ENCODE measurements at places on chromosomes 1 and 21.

DNA sequence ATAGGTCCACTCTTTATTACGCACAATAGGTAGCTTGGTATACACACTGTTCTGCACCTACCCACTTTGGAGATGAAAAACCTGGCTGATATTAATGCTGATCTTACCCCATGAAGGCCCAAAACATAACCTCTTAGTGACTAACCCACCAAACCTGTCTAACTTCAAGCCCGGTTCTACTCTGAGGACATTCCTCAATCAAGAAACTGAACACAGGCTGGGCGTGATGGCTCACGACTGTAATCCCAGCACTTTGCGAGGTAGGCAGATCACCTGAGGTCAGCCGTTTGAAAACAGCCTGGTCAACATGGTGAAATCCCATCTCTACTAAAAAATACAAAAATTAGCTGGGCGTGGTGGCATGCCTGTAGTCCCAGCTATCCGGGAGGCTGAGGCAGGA is 50.5 kb downstream of the EYA3 start:
- no peak for DNase-seq

- no peak for DNase-seq
Observed at GRCh38 chr1:12615159-12615864, 2.7 kb downstream of the DHRS3 start.

GRCh38 chr1:39103328-39104157 is 77.4 kb downstream of the NDUFS5 start:
- DNase-seq: no peak

- DNase-seq: no peak
Observed at GRCh38 chr21:44935533-44935927, 4.3 kb upstream of the SLX9 start.

GRCh38 chr1:221700536-221700935 is 41.4 kb downstream of the DUSP10 start:
- no peak for DNase-seq

DNA sequence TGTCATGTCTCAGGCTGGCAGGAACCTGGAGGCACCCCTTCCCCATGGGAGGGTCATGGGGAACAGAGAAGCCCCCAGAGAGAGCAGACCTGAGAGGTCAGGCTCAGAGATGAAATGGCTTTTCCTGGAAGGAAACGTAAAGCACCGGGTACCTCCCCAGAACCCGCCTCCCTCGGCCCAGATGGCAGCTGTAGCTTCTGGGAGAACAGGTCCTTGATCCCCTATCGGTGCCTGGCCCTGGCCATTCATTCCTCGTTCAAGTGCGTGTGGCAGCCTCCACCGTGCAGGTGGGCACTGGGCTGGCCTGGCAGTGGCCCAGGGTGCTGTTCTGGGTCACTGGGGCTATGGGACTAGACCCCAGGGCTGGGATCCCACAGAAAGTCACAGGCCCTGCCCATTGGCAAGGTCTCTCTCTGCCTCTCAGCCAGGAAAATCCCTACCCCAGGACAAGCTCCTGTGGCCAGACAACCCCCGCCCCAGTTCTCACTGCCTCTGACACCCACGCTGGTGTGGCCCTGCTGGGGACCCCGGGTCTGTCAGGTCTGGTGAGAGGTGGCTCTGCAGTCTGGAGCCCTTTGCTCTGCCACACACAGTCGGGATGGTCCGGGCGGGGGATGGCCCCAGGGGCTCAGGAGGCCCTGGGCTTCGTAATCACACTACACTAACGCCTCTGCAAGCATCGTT is 183.2 kb upstream of the VAMP3 start:
- no peak for DNase-seq

DNA sequence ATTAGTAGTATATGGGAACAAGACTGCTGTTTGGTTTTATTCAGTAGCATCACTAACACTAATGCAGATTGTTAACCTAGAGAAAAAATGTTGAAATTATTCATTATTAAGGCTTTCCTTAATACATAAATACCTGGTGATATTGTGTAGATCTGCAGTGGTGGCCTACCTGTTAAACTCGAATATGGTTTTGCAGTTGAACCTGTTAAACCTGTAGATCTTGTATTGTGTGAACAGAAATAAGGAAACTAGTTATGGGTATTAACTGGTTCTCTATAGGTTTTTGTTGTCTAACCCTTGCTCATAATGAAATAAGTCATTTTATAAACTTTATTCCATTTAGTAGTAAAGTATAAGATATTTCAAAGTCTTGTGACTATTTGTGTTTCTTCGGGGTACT is 23.9 kb downstream of the PKN2 start:
- DNase-seq: no peak

GRCh38 chr1:181104042-181104789 is 15.7 kb downstream of the IER5 start:
- DNase-seq: no peak

DNA sequence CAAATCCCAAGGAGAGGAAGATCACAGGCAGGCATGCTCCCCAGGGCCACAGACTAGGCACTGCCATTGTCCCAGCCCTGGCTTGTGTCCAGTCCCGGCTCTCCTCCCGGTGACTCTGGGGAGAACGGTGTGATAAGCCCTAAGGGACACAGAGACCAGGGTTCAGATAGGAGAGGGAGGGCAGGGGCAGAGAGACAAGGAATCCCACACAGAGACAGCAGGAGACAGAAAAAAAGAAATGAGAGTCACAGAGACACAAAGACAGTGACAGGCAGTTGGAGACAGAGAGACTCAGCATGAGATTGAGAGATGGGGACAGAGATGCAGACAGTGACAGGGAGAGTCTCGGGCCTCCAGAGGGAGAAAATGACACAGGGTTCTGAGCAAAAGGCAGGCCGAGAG is 361 bp downstream of the INSRR start:
- DNase-seq: no peak

- no peak for DNase-seq
Observed at GRCh38 chr21:42692688-42693087, 39.3 kb downstream of the PDE9A start.

DNA sequence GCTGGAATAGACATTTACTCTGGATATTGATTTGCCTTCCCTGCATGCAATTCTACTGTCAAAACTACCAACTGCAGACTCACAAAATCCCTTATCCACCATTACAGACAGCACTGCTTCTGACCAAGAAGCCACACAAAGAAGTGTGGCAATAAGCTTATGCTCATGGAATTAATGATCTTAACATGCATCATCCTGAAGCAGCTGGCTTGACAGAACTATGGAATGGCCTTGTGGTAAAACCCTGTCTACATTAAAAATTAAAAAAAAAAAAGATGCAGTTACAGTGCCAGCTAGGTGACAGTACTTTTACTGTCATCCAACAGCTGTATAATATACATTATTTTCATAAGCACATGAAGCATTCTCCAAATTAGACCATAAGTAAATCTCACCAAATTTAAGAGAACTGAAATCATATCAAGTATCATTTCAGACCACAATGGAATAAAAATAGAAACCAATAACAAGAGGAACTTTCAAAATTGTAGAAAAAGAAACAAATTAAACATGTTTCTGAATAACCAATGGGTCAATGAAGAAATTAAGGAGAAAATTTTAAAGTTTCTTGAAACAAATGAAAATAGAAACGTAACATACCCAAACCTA is 70.7 kb downstream of the SCMH1 start:
- no peak for DNase-seq

- no peak for DNase-seq
Observed at GRCh38 chr1:20076710-20077461, 6.9 kb downstream of the PLA2G5 start.

GRCh38 chr1:115281143-115281542 is 56.9 kb downstream of the NGF start:
- no peak for DNase-seq

DNA sequence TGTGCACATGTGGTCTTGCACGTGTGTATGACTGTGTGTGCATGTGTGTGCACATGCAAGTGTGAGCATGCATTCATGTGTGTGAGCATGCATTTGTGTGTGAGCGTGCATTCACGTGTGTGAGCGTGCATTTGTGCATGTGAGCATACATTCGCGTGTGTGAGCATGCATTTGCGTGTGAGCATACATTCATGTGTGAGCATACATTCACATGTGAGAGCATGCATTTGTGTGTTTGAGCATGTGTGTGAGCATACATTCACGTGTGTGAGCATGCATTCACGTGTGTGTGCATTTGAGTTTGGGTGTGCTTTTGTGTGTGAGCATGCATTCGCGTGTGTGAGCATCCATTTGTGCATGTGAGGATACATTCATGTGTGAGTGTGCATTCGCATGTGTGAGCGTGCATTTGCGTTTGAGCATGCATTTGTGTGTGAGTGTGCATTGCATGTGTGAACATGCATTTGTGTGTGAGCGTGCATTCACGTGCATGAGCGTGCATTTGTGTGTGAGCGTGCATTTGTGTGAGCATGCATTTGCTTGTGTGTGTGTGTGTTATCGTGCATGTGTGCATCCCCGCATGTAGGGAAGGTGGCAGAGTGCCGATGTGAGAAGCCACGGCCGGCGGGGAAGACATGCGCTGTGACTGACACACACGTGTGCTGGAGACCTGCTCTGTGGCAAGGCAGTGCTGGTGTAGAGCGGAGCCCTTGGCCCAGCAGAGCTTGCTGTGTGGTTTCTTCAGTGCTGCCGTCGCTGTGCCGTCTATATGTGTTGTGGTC is 18.2 kb downstream of the ITGB2 start:
- DNase-seq: no peak

DNA sequence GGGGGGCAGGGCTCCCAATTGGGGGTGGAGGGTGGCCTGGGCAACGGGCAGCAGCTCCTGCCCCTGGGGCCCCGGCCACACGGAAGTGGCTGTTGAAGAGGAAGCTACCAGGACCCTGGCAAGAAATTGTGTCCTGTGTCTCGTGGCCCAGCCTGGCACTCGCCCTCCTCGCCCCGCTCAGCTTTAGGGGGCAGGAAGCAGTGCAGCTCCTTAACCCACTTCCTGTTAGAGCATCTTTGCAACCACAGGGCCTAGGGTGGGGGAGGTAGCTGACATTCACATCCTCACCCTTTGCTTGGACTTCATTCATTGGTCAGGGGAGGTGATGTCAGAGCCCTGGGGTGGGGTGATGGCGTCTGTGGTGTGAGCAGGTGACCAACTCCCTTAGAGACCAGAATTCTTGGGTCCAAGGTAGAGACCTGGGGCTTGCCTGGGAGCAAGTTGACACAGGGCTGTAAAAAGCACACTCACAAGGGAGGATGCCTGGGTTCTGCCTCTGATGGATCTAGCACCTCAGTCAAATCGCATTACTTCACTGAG is at the start of gene ARHGAP30:
TSS of gene ARHGAP30 (minus strand) at position 161 of the 540 bp plus-strand sequence. CDS start 267 bp downstream, outside the sequence.
- no peak for DNase-seq

GRCh38 chr1:24903955-24904730 is 25.9 kb downstream of the RUNX3 start:
- no peak for DNase-seq

DNA sequence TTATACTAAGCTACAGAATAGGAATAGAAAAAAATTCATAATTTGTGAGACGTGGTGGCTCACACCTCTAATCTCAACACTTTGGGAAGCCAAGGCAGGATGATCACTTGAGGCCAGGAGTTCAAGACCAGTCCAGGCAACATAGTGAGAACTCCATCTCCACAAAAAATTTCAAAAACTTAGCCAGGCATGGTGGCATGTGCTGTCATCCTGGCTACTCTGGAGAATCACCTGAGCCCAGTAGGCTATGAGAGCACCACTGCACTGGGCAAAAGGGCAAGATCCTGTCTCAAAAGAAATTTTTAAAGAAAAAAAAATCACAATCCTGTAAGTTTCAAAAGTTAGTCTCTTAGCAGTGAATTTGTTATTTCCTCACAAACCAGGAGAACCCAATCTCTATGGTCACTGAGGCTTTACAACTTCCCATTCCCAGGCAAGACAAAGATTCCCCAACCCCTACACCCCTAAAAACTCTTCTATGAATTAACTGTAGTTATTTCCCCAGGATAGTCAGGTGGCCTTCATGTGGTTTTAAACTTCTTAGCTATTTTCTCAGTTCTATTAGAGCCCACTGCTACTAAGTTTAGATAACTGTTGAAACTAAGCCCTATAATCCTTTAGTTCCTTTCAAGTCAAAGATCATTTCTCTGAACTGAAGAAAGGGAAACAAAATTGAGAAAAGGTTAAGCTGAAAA is 74.5 kb downstream of the FOXJ3 start:
- no peak for DNase-seq

- peak; percentile 48 for DNase-seq
Observed at GRCh38 chr1:163875200-163875926, 553.6 kb downstream of the NUF2 start.

GRCh38 chr1:43449708-43450069 is 4.0 kb downstream of the HYI start:
- no peak for DNase-seq

DNA sequence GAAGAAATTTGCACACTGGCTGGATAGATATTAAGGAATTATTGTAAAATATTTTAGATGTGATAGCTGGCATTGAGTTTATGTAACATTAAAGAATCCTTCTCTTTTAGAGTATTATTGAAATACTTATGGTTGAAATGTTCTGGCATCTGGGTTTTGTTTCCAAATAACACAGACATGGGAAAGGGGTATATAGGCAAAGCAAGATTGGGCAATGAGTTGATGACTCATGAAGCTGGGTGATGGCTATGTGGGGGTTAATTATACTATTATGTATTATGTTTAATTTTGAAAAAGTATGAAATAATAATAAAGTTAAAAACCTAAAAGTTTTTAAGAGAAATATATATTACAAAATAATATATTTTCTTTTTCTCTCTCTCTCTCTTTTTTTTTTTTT is 12.5 kb upstream of the PTPN14 start:
- DNase-seq: no peak

DNA sequence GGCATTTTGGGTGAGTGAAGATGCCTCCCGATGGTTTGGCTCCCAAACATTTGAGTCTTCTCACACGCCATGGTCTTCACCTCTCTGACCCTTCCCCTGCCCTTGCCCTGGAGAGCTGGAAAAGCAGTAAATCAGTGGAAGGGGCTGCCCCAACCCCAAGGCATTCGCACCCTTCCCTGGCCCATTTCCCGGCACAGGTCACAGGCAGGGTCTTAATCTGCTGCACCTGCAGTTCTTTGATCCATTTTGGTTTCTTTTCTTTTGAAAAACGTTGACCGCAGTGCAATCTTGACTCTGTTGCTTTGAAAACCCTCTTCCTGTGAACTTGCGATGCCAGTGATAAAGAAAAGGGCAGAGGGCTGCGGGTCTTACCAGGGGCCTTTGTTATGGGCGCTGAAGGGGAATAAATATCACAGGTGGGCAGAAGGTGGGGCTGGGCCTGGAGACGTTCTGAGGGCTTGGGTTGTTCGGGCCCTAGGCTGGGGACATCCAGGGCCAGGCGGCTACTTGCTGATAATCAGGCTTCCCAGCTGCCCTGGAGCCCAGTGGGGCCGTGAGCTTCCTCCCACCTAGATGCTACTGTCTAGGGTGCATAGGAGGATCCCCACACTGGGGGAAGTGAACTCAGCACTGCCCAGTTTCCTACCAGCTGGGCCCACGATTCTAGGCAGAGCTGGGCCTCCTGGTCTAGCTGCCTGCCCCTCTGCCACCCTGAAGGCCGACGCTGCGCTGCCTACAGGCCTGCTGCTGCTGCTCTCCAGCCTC is 38.6 kb upstream of the EPS8L3 start:
- no peak for DNase-seq

DNA sequence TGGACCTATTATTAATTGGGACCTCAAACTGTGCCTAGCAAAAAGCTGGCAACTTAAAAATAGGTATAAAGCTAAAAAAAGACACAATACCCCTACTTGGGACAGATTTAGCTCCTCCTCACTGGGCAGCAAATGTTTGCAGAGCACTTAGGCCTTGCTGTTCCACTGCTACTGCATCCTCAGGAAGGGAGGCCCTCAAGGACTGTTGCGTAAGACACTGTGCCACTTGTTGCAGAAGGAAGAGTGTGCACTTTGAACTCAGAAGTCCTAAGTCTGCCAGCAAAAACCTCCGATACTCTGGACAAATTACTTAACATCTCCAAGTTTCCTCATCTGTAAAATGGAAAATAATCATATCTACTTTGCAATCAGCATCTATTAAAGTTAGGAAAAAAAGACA is 322.9 kb downstream of the BARHL2 start:
- DNase-seq: no peak
